ENCODE measurements at places on chromosomes 16 and 17. TPM values are rescaled to one million over a fixed set of nuclear protein-coding genes. Genes with fewer than 3 reads are reported as not detected.

Gene C17orf78
- total RNA-seq = not detected

Gene ZFPM1
- 0.92 TPM for total RNA-seq

Gene VWA3A
- total RNA-seq = not detected

Gene TNS4
- total RNA-seq = not detected

Gene SLFN13
- 1.0 TPM for total RNA-seq

Gene HYDIN
- not detected for total RNA-seq

Gene TMEM204
- total RNA-seq = 0.91 TPM

Gene ANKS4B
- total RNA-seq = not detected

Gene SNAI3
- total RNA-seq = not detected

Gene DNAI2
- not detected for total RNA-seq

Gene ACSM2B
- total RNA-seq = not detected

Gene KRTAP16-1
- total RNA-seq = not detected

Gene PLLP
- not detected for total RNA-seq

Gene MYL11
- not detected for total RNA-seq

Gene ZNF23
- total RNA-seq = 8.6 TPM

Gene CLEC18A
- total RNA-seq = not detected

Gene NLRC3
- not detected for total RNA-seq

Gene CACNG5
- total RNA-seq = not detected

Gene AIPL1
- total RNA-seq = not detected

Gene KATNIP
- total RNA-seq = 11.2 TPM

Gene CAMKK1
- total RNA-seq = 12.0 TPM

Gene CHD9NB
- not detected for total RNA-seq

Gene KRT27
- not detected for total RNA-seq

Gene ADAMTS18
- not detected for total RNA-seq

Gene SLFN12
- 56.1 TPM for total RNA-seq

Gene PROCA1
- 0.53 TPM for total RNA-seq

Gene CMTM1
- total RNA-seq = 3.5 TPM

Gene OR3A2
- not detected for total RNA-seq

Gene TNP2
- total RNA-seq = not detected

Gene PRAC1
- not detected for total RNA-seq

Gene GPR139
- total RNA-seq = not detected

All from SJSA1 (cell line).